ENCODE measurements at places on chromosomes 12 and 14.

DNA sequence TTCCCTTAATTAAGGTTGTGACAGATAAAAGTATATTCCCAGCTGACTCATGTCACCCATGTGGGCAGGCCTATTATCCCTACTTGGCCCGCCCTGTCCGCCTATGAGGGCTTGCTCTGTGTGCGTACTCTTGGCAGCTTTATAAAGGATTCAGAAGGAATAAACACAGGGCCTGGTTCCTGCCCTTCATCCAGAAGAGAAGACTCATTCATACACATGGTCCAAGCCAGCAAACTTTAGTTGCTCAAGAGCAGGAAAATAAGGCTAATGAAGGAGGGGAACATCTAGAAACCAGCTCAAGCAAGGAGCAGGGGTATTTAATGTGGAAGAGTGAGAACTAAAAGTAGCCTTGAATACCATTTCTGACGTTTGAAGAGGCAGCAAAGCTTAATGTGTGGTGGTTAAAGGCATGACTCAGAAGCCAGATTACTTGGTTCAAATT is 141.9 kb downstream of the CRADD start:
- peak; percentile 77 for DNase-seq

GRCh38 chr12:75705749-75706711 is 194.6 kb upstream of the KRR1 start:
- DNase-seq, result peak; percentile 47

DNA sequence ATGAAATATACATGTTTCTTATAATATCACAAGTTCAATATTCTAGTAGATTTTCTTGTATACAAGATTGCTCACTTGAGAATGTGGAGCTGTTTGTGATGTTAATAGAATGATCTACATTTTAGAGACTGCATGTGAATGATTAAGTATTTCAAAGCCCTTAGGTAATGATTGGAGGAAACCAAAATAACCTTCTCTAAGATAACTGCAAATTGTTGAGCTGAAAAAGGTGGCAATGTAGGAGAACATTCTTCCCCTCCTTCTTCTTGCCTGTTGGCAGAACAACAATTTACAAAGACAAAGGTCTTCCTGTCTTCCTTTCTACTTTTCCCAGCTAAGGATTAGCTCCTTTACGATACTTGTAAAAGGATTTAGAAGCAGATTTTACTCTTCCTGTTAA is 2.0 kb upstream of the CLEC6A start:
- no peak for DNase-seq

DNA sequence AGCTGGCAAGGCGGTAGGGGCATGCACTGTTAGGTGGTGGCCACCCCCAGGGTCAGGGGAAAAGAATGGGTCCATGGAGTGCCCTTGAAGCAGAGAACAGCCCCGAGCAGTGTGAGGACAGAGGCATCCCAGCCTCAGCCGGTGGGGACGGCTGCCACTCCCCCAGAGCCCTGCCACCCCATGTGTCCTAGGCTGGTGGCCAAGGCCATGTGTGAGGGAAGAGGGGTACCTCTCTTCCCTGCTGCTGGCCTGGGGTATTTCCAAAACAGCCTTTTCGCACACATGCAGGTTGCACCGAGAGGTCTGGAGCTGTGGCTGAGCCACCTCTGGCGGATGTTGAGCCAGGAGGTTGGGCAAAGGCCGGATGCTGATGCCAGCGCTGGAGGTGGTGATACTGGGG is 19.9 kb downstream of the RFLNA start:
- DNase-seq, result no peak

DNA sequence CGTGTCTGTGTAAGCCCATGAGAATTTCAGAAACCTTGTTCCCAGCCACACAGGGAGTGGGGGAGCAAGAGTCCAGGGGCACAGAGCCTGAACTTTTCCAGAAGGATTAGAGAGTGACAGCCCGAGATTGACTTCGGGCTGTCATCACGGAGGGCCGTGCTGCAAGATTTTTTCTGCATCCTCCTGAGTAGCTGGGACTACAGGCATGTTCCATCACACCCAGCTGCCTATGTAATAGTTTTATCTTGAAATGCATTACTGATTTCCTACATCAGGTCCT is 14.4 kb downstream of the EVL start:
- no peak for DNase-seq

- no peak for DNase-seq
These were observed 79.0 kb downstream of the PRIMA1 start for GRCh38 chr14:93709249-93709648.

DNA sequence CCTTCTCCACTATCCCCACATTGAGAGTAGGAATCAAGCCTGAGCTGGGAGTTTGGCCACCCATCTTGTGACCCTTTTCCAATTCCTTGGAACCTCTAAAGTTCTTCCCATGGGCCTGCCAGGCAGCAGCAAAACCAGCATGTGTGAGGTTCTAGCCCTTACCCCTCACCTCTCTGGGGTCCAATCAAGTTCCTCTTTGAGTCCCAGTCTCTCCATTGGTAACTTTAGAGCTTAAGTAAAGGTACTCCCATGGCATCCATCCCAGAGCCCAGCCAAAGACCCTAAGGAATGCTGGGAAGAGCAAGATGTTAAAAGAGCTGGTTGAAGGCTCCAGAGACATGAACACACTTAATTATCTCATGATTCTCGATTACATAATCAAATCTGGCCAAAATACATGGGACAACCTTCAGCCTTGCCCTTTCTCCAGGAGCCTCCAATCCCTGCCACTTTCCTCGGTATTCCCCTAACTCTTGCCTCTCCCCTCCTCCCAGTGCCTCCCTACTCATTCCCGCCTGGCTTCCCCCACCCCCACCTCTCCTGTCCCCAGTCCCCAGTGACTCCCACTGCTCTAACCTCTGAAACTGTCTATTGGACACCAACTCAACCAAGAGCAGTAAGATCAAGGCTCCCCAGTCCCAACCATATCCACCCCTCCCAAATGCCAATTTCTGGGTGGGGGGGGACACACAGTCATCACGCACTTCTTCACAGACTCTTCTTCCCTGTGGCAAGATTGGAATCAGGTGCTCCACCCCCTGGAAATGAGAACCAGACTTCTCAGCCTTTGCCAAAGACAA is 4.8 kb upstream of the TNS2 start:
- DNase-seq, result no peak

DNA sequence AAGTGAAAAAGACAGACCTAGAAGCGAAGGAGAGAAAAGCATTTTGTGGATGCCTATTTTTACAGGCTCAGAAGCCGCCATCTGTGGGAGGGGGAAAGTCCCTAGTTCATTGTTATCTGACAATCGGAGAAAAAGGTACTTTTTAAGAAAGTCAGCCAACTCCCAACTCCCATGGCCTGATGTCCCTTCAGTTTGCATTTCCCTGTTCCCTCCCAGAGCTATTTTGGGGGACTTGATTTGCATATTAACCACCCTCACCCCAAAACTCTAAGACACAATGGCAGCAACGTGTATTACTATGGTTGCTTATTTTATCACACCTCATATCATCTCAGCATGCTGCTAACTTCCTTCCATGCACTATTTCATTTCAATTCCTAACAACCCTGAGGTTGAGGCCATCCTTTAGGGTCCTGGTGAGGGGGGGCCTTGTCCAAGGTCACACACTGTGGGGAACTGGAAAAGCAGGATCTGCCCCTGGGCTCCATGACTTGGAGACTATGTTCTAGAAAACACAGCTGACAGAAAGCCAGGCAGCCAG is 18.7 kb downstream of the HVCN1 start:
- DNase-seq, result no peak

GRCh38 chr12:117119592-117120198 is 20.5 kb upstream of the TESC start:
- no peak for DNase-seq

DNA sequence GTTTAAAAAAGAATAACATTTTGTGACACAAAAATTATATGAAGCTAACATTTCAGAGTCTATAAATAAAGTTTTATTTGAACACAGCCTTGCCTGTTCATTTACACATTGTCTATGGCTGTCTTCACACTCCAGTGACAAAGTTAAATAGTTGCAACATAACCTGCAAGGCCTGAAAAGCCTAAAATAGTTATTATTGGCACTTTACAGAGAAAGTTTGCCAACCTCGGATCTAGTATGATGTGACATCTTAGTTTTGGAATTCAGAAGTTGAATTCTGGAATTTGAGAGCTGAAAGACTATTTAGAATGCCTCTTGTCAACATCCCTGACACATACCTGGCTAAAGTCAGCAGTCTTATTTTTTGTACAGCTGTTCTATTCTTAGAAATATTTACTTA is 68.3 kb downstream of the DYRK2 start:
- peak; percentile 27 for DNase-seq

DNA sequence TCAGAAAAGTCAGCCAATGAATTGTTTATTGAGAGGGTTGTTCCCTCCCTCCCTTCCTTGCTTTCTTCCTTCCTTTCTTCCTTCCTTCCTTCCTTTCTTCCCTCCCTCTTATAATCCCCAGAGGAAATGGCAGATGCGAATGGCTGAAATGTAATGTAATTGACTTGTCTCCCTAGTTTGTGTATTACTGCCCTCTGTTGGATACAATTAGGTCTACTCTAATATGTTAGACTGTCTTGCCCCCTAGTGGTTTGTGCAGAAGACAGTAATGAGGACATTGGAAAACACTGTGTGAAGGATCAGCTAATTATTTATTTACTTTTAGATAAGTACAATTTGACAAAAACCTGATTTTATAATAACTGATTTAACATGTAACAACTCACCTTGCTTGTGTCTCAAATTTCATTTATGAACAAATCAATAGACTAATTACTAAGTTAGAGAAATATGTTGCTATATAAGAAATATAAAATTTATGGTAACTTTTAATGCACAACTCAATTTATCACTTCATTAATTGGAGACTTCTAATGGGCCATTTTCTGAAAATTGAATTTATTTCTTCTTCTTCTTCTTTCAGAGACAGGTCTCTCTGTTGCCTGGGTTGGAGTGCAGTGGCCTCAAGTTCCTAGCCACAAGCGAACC is 229.8 kb upstream of the LRIG3 start:
- peak; percentile 62 for DNase-seq

GRCh38 chr12:89439941-89440340 is 84.7 kb downstream of the GALNT4 start:
- DNase-seq, result peak; percentile 50

DNA sequence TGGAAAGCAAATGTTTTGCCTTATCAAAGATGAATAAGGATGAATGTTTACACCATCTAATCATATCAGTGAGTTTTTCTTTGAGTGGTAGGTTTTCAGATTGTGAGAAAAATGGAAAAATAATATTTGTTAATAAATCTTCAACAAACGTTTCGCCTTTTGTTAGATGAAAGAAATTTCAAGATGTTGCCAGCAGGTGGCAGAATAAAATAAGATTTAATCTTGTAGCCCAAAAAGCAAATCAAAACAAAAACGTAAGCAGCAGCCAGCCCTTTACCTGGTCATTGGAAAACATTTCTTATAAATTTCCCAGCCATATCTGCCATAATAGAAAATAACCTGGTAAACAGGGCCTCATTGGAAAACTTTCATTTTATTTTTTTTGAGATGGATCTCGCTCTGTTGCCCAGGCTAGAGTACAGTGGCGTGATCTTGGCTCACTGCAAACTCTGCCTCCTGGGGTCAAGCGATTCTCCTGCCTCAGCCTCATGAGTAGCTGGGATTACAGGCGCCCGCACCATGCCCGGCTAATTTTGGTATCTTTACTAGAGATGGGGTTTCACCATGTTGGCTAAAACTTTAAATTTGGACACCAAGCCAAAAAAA is 15.4 kb upstream of the TMEM120B start:
- peak; percentile 44 for DNase-seq

DNA sequence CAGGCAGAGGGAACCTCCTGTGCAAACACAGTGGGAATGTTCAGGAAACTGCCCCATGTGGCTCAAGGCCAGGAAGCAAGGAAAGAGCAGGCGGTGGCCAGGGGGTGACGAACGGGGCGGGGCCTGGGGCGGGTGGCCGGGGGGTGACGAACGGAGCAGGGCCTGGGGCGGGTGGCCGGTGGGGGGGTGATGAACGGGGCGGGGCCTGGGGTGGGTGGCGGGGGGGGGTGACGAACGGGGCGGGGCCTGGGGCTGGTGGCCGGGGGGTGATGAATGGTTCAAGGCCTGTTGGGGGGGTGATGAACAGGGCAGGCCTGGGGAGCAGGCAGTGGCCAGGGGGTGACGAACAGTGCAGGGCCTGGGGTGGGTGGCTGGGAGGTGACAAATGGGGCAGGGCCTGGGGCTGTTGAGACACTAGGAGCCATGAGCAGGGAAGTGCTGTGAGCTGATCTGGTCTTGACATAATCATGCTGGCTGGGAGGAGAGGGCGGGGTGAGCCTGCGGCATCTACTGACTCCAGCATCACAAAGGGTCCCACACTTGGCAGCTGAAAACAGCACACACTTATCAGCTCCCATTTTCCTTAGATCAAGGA is 62.7 kb upstream of the FBRSL1 start:
- DNase-seq, result no peak

GRCh38 chr12:57131896-57132744 is 3.8 kb downstream of the LRP1 start:
- no peak for DNase-seq

GRCh38 chr12:9340422-9341259 is 132.4 kb upstream of the PZP start:
- no peak for DNase-seq

- DNase-seq, result no peak
These were observed 6.7 kb downstream of the MVK start for GRCh38 chr12:109580272-109580671.

DNA sequence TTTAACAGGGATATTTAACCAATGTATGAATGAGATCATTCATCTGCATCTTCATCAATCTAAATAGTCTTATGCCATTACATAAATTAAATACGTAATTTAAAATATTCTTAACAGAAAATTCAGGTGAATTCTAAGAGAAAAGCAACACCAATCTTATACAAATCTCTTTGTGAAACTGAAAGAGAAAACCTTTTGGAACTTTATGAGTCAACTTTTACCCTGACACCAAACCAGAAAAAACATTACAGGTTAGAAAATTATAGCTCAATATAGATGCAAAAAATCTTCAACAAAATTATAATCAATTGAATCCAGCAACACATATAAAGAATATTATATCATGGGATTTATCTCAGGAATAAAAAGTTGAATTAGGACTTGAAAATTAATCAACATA is 3.4 kb downstream of the GLIPR1L1 start:
- DNase-seq, result no peak

GRCh38 chr14:100410056-100410565 is 87.0 kb downstream of the SLC25A47 start:
- no peak for DNase-seq

Measured in AG08395 (cell line).